Fibroblast of the aortic adventitia (primary cell): ENCODE measurements at places on chromosomes 13 and 19. TPM values are rescaled to one million over a fixed set of nuclear protein-coding genes. Genes with fewer than 3 reads are reported as not detected.

FCHO1 gene
- total RNA-seq: 0.36 TPM in 1 of 2 replicates, not detected in the other

ZNF490 gene
- 7.4 and 8.7 TPM in 2 replicates for total RNA-seq

MYO16 gene
- total RNA-seq: under 0.01 and 0.16 TPM in 2 replicates

LAIR1 gene
- not detected in 2 replicates for total RNA-seq

ZNF555 gene
- 5.9 and 7.0 TPM in 2 replicates for total RNA-seq

SLC25A15 gene
- total RNA-seq: 11.7 and 13.8 TPM in 2 replicates

C2CD4C gene
- not detected in 2 replicates for total RNA-seq

IQCN gene
- total RNA-seq: 1.5 and 4.4 TPM in 2 replicates

IGFL2 gene
- total RNA-seq: 0.09 TPM in 1 of 2 replicates, not detected in the other

S1PR5 gene
- total RNA-seq: 0.27 and 0.41 TPM in 2 replicates

CABP5 gene
- total RNA-seq: not detected in 2 replicates

ZNF83 gene
- 52.1 and 68.3 TPM in 2 replicates for total RNA-seq

ZNF808 gene
- 13.4 and 23.6 TPM in 2 replicates for total RNA-seq

DNA sequence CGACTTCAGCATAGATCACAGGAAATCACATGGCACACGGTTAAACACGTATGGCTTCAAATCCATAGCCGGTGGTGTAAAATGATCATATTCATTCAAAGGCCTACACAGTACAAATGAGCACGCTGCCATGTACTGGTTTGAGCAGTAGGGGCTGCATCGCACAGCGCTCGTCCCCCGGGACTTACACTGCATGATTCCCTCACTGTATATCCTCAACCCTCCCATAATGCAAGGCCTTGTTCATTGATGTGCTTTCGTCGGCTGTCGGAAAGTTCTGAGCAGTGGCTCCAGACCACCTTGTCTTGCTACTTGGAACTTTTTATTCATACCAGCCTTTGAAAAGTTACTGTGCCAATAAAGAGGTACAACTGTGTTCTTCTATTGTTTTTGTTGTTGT lies 578.2 kb downstream of the MYO16 start:
- DNase-seq: no peak

DNA sequence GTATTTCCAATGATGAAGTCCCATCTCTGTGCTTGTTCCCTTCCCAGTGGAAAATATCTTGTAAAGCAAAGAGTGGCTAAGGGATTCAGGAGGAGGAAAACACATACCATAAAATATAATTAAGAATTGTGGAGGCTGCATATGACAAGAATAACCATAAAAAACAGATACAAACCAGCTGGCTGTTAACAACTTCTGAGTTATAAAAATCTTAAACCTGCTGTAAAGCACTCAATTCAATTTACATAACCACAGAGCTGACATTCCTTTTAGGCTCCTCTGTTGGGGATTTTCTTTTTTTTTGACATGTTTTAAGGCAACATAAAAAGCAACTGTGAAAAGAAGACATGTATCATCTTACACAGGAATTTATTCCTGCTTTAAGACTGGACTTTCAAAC lies 207.6 kb downstream of the DACH1 start:
- no peak for DNase-seq

- DNase-seq: no peak
These were observed 530.0 kb upstream of the ARGLU1 start for GRCh38 chr13:107097916-107098315.

GRCh38 chr19:632579-633067 lies 714 bp downstream of the POLRMT start:
- peak; percentile 49 for DNase-seq

DNA sequence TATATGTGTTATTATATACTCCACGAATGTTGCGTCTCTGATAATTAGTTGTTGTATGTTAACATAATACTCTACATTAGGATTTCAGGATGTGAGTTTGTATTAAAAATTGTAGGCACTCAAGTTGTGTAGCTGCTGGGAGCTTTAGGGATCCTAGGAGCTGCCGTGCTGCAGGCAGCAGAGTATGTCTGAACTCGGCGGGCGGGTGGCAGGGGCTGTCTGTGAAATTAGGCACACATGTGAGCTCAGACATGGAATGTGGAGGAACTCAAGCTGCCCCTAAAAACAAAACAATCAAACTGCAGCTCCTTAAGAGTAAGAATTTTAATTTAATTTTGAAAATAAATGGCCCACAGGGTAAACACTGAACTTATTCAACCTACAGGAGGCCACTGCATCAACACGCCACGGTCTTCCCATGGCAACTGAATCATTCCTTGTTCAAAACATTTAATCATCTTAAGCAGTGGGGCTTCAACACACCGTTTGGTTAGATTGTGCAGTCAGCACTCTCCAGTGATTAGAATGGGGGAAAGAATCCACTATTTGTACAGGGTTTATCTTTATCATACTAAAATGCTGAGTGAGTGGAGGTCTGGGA lies 22.7 kb downstream of the SERTM1 start:
- DNase-seq: no peak

DNA sequence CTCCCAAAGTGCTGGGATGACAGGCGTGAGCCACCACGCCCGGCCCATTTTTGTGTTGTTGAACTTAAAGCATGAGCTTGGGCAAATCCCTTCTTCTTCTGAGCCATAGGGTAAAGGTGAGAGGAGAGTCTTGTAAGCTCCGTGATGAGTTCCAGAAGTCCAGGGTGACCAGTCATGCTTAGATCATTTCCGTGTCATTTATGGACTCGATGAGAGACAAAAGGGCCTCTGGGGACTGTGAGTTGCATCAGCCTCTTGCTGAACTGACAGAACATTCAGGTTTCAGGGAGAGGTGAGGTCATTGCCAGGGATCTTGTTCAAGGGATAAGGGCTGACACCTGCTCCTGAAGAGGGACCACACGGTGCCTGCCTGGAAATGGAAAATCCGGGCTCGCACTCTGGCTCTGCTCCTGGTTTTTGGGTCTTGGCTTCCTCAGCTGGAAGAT lies 53.6 kb downstream of the GADD45B start:
- DNase-seq: peak; percentile 88

GRCh38 chr19:52336117-52336790 lies at the start of gene ZNF610:
Gene ZNF610 (plus strand): TSS chr19:52336243. CDS start chr19:52349173, 12,930 bp downstream.
- peak; percentile 75 for DNase-seq

DNA sequence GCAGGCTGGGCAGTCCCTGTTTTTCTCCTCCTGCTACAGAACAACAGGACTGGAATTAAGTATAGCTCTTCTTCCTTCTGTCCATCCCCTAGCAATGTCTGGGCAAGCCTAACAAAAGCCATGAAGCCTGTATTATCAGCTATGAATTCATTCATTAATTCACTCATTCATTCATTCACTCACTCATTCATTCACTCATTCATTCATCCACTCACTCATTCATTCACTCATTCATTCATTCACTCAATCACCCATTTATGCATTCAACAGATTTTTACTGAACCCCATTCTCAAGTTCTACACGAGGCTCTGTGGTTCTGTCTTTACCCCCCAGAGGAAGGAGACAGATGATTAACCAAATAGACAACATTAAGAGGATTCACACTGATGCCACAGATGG lies 69.9 kb downstream of the CACNA1A start:
- DNase-seq: no peak

GRCh38 chr19:28386066-28386465 lies 826.9 kb downstream of the UQCRFS1 start:
- DNase-seq: no peak

- DNase-seq: no peak
These were observed 80.5 kb downstream of the CCNA1 start for GRCh38 chr13:36512771-36513170.

GRCh38 chr13:36668316-36668715 lies 5.5 kb upstream of the SERTM1 start:
- no peak for DNase-seq

DNA sequence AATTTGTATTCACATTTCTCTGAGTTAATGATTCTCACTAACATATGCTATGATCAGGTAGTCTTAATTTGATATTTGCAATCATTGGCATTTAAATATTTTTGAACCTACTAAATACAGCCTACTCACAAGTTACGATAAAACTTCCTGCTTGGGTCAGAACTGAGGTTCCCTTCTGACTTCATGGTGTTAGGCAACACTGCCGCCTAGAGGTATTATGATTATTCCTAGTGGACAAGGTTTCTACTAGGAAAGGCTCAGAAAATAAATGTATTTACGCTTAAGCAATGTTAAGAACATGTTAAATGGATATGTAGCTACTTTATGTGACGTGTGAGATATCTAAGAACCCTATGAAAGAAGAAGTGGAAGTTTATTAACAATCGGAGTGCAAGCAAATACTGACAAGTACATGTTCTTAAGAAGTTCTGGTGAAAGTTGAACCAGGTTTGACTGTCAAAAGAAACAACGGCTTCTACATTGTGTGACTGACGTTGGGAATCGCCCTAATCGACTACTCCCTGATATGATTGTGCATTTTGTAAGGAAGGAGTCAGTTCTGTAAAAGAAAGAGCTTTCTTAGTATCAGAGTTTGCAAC lies 1395.8 kb downstream of the SLITRK5 start:
- DNase-seq: peak; percentile 31

- DNase-seq: no peak
These were observed 272.8 kb downstream of the OLFM4 start for GRCh38 chr13:53301449-53301848.

- no peak for DNase-seq
These were observed 1.8 kb downstream of the RHPN2 start for GRCh38 chr19:33062902-33063301.
